ENCODE measurements at places on chromosomes 13 and 19.

DNA sequence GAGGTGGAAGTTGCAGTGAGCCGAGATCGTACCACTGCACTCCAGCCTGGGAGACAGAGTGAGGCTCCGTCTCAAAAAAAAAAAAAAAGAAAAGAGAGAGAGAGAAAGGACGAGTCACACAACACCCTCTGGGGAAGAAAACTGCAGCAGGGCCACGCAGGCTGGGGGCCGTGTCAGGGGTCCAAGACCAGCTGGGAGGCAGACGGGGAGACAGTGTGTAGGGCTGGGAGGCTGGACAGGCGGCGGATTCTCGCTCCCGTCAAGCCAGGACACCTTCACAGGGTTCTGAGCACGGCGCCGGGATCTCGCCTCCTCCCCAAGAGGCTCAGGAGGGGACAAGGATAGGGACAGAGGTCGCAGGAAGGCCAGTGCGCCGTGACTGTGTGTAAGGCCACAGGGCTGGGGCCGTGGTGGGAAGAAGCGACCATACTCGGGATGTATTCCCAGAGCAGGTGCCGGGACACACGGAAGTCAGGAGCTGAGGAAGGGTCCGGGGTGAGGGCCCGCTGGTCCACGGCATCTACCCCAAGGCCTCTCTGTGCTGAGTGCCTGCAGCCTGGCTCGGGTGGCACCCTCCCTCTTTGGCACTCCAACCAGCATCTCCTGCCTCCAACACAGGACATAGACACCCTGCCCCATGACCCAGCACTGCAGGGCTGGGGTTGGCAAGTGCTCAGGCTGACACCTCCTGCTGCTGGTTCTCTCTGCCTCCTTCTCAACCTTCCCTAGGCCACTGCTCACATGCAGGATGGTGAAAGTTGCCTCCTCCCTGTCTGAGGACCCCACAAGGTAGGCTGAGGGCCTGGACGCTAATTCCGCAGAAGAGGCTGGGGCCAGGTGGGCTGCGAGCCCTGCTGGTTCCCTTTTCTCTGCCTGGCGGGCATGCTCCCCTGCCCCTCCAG, 21.2 kb downstream of the ZNF787 start:
- no peak for DNase-seq

GRCh38 chr19:54040003-54040402, 23.7 kb downstream of the VSTM1 start:
- no peak for DNase-seq

DNA sequence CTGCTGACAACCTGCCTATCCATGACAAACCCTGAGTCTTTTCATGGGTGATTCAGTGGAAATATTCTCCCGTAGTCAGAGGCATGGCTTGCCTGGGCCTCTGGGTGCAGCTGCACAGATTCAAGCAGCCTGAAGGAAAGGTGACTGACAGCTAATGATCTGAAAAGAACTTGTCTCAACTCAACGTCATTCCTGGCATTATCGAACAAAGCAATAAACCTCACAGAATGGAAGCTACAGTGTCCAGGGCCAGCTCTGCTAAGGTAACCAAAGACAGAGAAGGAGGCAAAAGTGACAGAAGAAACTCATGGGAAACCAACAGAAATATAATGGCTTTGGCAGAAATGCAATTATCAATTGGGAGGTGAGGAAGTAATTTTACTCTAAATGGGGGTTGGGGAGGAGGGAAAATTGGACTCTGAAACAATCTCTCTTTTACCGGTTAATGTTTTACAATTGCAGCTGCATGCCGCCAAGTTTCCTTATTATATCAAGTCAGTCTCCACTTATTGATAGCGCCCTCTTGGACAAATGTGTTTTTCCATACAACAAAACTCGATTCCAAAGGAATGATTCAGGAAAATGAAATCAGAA, 12.9 kb downstream of the STARD13 start:
- peak; percentile 46 for DNase-seq

DNA sequence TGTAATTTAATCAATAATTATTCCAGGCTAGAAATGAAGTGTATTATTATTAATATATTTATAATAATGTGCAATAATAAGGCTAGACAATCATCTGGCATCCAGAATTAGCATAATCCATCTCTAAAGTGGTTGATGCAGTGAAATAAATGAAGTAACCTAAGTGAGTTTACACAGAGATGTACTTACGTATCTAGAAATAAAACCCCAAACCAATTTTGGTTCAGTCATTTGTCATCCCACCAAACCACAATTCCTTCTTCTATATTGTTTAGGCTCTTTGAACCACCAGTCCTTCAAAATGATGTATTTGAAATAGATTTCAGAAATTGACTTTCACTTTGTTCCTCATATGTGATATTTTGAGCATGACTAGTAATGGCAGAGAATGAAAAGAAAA, 247.6 kb upstream of the MIR17HG start:
- DNase-seq, result no peak
